Mammary microvascular endothelial cell (primary cell): ENCODE measurements at places on chromosomes 5 and 9. TPM values are rescaled to one million over a fixed set of nuclear protein-coding genes. Genes with fewer than 3 reads are reported as not detected.

Gene FGD3
- not detected in 2 replicates for total RNA-seq

Gene TEX48
- not detected in 2 replicates for total RNA-seq

Gene FOXD4L4
- total RNA-seq: not detected in 2 replicates

Gene CERCAM
- 19.5 and 19.7 TPM in 2 replicates for total RNA-seq

Gene FBP2
- total RNA-seq: not detected in 2 replicates

Gene TMEM232
- total RNA-seq: 2.7 TPM in 1 of 2 replicates, not detected in the other

Gene MCTP1
- 104 and 127 TPM in 2 replicates for total RNA-seq

Gene CCNB1
- total RNA-seq: 192 and 237 TPM in 2 replicates

Gene CACFD1
- total RNA-seq: 2.2 and 5.0 TPM in 2 replicates

Gene SLC34A3
- total RNA-seq: not detected in 2 replicates

Gene PLAC8L1
- not detected in 2 replicates for total RNA-seq

Gene SPINK6
- total RNA-seq: not detected in 2 replicates

Gene IFNB1
- 0.13 TPM in 1 of 2 replicates, not detected in the other for total RNA-seq

Gene BTNL9
- 0.05 TPM in 1 of 2 replicates, not detected in the other for total RNA-seq

Gene ACTBL2
- 0.10 TPM in 1 of 2 replicates, not detected in the other for total RNA-seq

Gene HRH2
- total RNA-seq: not detected in 2 replicates
